HTR-8/SVneo (cell line): ENCODE measurements at places on chromosomes 6 and 20.

GRCh38 chr6:18513253-18513798 is 126.2 kb downstream of the RNF144B start:
- DNase-seq = no peak

DNA sequence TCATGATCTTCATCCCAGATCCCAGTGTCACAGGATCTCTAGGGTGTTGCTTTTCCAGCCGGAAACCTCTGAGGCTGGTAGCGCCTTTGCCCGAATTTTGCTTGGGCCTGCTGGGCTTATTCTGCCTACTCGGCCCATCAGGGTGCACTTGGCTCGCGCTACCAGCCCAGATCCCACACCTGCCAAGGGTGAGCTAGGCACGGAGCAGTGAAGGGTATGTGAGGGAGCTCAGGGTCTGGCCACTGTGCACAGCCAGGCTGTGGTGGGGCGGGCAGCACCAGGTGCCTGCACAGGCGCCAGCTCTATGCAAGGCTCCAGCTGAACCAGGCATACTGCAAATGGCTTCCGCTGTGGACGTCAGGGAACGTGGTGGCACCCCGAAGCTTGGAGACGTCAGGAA is 693.4 kb upstream of the FLRT3 start:
- no peak for DNase-seq

DNA sequence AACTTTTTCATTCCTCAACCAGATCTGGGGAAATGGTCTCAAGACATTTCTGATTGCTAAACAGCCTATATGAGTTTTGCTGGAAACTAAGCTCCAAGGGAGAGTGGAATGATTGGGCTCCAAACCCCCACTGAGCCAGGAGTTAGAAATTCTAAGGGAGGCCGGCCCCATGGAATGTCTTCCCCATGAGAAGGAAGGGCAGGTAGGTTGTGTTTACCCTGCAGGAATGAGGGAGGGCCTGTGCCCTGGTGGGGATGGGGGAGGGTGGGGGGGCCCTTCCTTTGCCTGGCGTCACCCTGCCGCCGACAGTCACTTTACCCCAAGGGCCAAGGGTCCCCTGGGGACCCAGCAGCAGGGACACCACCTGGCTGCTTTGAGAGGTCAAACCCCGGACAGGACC is 298.9 kb downstream of the TFAP2C start:
- no peak for DNase-seq

- no peak for DNase-seq
Observed at GRCh38 chr20:62353289-62354030, 13.7 kb downstream of the LAMA5 start.

DNA sequence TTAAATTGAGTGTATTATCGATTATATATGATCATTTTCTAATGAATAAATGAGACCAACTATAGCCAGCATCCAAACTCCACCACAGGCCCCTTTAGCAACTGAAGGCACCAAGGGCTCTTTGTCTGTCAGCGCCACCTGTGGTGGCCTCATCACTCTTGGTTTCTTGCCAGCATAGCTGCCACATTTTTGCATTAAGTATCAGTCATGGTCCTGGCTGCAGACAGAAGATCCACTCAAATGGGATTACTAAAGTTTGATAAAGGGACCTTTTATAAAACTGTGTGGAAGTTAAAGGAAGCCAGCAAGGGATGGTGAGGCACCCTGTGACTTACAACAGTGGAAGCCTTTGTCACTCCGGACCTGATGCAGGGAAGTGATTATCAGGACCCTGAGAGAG is 162.9 kb downstream of the C6orf118 start:
- DNase-seq = no peak

GRCh38 chr6:167650730-167651317 is 175.9 kb upstream of the AFDN start:
- no peak for DNase-seq

DNA sequence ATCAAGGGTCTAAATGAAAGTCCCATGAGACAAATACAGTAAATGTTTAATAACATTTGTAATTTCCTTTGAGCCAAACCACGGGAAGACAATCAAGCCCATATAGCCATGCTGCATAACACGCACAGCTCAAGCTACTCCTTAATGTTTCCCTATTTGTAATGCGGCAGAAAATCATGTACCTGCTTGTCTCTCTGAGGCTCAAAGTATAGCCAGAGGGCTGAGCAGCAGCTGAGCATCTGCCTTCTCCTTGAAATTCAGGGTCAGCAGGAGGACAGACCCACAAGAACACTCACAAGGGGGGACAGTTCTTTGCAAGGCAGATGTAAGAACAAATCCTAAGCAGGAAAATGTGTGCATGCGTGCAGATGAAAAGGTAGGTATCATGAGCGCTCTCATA is 45.8 kb upstream of the JARID2 start:
- DNase-seq = no peak
